ENCODE measurements at places on chromosomes 11 and 22.
A peak's percentile ranks its signal among the peaks of the same experiment; 100 is the strongest.

DNA sequence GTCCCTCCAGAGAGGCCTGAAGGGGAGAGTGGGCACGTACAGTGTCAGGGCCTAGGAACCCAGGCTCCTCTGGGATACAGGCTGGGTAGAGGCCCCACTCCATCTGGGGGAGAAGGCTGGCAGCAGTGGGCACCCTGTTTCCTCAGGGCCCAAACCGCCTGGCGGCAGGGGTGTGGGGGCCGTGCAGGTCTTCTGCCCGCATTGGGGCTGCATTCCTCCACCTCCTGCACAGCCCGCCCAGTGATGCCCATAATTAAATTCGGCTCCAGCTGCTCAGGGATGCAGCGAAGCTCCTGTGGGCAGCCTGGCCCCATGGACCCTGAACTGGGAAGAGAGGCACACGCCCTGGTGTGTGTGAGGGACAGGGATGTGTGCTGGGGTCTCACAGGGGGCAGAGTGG, 35.4 kb downstream of the KCNQ1OT1 start:
- no peak for DNase-seq

DNA sequence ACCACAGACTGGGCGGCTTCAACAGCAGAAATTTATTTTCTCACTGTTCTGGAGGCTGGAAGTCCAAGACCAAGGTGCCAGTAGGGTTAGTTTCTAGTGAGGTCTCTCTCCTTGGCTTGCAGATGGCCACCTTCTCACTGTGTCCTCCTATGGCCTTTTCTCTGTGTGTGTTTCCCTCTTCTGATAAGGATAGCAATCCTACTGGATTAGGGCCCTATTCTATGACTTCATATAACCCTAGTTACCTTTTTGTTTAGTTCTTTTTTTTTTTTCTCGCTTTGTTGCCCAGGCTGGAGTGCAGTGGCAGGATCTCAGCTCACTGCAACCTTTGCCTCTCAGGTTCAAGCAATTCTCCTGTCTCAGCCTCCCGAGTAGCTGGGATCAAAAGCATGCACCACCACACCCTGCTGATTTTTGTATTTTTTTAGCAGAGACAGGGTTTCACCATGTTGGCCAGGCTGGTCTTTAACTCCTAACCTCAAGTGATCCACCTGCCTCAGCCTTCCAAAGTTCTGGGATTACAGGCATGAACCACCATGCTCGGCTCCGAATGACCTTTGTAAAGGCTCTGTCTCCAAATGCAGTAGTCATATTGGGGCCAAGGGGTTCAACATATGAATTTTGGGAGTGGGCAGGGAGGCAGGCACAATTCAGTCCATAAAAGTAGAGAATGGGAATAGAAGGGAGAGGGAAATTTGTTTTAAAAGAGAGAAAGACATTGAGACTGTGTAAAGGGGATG, 25.5 kb upstream of the NNMT start:
- DNase-seq, result no peak

DNA sequence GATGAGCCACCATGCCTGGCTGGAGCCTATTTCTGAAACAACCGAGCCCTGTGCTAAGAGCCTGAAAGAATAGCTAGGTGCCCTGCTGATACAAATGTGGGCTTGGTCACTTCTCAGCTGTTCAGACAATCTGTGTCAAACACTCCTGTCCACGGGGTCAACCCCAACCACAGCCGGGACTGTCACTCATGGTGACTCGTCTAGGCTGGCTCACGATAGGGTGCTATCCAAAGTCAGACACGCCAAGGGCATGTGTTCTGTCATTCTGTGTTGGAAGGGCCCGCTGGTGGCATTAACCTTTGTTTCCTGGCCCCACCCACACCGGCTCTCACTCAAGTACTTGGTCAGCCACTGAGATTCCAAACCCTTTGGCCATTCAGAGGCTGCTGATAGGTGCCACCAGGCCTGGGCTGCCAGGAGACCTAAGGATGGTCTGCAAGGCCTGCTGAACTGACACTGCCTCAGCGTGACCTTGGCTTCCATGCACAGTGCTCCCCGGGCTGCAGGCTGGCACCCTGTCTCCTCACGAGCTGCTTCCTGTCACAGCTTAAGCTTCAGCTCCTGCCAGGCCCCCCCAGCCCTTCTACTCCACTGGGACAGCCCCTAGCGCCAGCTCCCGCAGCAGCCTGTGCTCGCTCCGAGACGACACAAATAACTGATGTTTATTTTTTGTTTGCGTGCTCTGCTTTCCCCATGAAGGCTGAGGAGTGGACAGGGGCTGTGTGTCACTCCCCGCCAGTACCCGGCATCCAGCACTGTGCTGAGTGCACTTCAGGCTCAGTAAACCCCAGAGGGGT, 14.2 kb upstream of the CDC42BPG start:
- DNase-seq, result no peak

GRCh38 chr11:13009921-13010748, 1.0 kb downstream of the RASSF10 start:
- DNase-seq, result peak; percentile 69

DNA sequence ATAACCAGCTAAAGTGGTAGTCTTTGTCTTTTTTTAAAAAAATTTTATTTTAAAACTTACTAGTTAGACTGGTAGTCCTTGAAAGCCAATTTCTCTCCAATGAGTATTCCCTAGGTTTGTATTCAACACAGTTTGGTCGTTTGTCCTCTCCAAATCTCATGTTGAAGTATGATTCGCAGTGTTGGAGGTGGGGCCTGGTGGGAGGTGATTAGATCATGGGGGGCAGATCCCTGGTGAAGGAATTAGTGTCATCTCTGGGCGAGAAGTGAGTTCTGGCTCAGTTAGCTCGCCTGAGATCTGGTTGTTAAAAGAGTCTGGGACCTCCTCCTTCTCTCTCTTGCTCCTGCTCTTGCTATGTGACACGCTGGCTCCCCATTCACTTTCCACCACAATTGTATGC, 18.0 kb downstream of the FLI1 start:
- DNase-seq, result no peak

GRCh38 chr11:4680341-4680740, 17.3 kb downstream of the OR51E2 start:
- DNase-seq, result no peak

DNA sequence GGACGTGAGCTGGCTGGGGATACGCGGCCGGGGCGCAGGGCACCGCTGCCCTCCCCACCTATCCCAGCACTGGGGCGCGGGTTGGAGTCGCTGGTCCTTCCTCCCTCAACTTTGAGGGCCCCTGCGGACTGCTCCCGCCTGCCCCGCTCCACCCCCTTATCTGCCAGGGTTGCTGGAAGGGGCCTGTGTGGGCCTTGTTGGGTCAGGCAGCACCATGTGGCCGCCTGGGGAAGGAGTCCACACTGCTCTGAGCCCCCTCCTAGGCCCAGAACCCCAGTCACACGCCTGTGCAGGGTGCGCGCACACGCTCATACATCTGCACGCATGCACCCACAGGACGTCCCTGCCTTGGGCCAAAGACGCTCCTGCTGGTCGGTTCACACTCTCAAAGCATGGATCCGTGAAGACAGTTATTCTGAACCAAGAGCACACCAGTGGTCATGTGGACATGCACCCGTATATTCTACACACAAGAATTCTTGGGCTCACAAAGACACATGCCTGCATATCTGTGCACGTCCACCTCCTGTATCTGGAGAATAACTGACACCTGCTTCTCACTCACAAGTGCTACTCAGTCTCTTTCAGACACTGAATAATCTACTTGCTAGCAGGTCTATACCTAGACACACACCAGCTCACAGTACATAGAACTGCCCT, 710 bp downstream of the TUB start:
- no peak for DNase-seq

DNA sequence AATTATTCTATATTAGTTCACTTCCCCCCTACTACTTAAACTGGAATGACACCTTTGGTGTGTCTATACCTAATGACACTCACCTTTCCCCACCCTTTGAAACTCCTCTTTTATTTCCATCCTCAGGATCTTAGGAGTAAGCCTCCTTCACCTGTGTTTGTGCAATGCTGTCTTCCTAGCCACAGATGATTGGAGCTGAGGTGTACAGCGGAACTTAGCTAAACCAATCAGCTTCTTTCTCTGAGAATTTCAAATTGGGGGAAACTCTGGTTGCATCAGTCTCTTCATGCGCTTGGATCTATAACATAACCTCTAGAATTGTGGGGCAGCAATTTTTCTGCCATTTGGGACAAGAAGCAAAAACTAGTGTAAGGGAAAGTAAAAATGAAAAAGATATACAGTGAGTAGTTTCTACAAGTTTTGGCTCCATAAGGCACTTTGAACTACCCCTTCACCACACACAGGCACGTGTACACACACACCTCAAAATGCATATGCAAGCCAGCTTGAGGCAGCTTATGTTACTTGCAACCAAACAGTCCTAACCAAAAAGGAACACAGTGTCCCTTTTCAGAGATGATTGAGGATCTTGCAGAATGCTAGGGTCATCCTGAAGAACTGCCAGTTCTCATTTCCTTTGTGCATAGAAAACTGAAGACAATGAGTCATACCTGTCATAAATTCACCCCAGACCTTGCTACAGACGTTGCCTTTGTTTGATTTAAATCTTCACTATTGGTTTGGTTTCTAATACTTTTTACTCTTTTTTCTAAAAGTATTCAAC, 36.0 kb upstream of the LDLRAD3 start:
- no peak for DNase-seq

GRCh38 chr11:11608783-11609232, 13.0 kb downstream of the GALNT18 start:
- DNase-seq, result no peak

All from H9 (cell line).